ENCODE measurements at places on chromosomes 2 and 18.
A peak's percentile ranks its signal among the peaks of the same experiment; 100 is the strongest.

DNA sequence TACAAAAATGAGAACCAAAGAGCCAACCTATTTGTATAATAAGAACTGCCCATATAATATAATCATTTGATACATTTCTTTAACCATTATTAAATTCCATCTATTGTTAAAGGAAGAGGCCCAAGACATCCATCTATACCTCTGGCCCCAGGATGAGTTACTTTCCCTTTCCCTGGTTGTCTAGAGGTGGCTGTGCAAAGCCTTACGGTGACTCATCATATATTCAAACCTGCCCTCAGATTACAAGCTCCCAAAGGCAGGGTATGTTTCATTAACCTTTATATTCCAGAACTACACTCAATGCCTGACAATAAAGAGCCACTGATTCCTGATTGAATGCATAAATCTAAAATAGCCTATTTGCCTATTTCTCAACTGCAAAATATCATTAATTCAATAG, 105.8 kb upstream of the PID1 start:
- H3K27me3 ChIP-seq: no peaks in the 10 kb centered on the region
- no peaks in the 10 kb centered on the region for H3K4me1 ChIP-seq
- DNase-seq: no peak
- no peak overlapping the region for H3K27ac ChIP-seq

DNA sequence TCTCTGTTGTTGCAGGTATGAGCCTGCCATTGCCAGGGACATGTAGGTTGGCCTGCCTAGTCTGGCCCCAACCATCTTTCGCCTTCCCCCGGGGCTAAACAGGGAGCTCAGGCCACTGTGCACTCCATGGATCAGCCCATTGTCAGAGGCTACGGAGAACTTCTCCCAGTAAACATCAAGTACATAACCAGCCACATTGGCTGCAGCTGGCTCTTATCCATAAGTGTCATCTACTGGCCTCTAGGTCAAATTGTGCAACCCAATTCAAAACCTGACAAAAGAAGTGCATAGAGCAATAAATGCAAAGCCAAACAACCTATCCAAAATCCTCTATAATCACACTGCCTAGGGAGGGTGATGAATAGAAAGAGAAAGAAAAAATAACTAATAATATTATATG, 418.1 kb upstream of the DCC start:
- H3K27me3 ChIP-seq: no peaks in the 10 kb centered on the region
- no peak overlapping the region for H3K27ac ChIP-seq
- H3K4me1 ChIP-seq: no peaks in the 10 kb centered on the region
- H3K4me3 ChIP-seq: no peak overlapping the region
- no peak for DNase-seq
- no peaks in the 10 kb centered on the region for H3K36me3 ChIP-seq

GRCh38 chr18:8988260-8988871, 114.1 kb upstream of the NDUFV2 start:
- H3K4me3 ChIP-seq: no peak overlapping the region
- H3K27ac ChIP-seq: peak overlapping the region; percentile 40
- H3K36me3 ChIP-seq: no peaks in the 10 kb centered on the region
- DNase-seq: no peak
- no peaks in the 10 kb centered on the region for H3K27me3 ChIP-seq

GRCh38 chr2:101793277-101793969, 95.9 kb downstream of the MAP4K4 start:
- no peaks in the 10 kb centered on the region for H3K27me3 ChIP-seq
- no peaks in the 10 kb centered on the region for H3K36me3 ChIP-seq
- no peaks in the 10 kb centered on the region for H3K4me1 ChIP-seq

DNA sequence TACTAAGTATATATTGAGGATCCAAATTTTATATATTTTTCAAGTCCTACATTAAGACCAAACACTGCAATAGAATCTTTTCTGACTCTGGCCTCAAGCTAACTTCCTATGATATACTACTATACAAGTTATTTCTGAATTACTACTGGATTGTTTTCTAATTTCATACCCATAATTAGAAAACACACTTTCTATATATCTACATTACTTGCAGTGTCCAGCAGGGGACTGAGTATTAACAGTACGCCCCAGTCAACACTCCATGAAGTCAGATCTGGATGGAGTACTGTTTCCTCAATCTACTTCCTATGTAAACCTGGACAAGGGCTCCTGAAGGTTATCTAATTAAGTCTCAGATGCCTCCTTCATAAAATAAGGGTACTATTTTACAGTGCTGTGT, 26.5 kb downstream of the RMP24 start:
- H3K4me1 ChIP-seq: no peaks in the 10 kb centered on the region
- H3K27ac ChIP-seq: no peak overlapping the region
- H3K27me3 ChIP-seq: no peaks in the 10 kb centered on the region
- H3K36me3 ChIP-seq: no peaks in the 10 kb centered on the region

- peaks cover 15% of the 10 kb centered on the region for H3K4me1 ChIP-seq
- no peaks in the 10 kb centered on the region for H3K27me3 ChIP-seq
- H3K27ac ChIP-seq: no peak overlapping the region
- no peak for DNase-seq
Measured at GRCh38 chr2:235394278-235394828, 99.5 kb upstream of the AGAP1 start.
